ENCODE measurements at places on chromosomes 6 and 20.
A peak's percentile ranks its signal among the peaks of the same experiment; 100 is the strongest.

DNA sequence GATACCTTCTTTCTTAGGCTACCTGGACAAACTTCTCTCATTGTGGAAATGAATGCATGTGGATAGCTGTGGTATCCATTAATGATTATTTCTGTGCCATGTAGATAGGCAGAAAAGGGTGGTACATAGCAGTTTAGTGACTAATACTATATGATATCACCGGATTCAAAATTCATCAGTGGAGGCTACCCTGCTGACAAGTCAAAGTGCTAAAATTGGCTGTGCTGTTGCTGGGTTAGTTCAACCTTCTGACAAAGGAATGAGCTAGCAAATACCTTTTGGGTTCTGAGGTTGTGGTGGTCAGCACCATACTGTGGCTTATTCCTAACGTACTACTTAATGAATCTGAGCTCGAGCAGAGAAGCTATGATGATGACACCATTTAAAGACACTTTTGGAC is 109.1 kb downstream of the TFAP2B start:
- peak; percentile 23 for DNase-seq

- DNase-seq = peak; percentile 90
Measured at GRCh38 chr6:71460933-71461332, 172.3 kb downstream of the OGFRL1 start.

GRCh38 chr6:15368186-15368585 is 122.3 kb downstream of the JARID2 start:
- no peak for DNase-seq

DNA sequence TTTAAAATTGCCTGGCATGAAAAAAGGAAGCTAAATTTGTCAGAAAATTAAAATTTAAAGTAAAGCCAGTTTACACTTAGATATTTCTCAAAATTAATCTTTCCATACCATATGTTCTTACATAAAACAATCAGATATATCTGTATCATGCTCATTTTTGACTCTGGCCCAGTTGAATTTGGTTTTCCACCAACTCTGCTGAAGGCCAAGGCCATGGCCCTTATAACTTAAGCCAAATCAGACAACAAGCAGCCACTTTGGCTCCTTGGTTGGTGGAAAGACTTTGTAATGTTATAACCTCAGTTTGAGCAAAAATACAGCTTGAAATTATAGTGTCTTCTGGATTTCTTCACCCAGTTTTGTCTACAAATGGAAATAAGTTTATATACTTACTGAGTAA is 97.3 kb downstream of the CENPW start:
- DNase-seq = no peak

DNA sequence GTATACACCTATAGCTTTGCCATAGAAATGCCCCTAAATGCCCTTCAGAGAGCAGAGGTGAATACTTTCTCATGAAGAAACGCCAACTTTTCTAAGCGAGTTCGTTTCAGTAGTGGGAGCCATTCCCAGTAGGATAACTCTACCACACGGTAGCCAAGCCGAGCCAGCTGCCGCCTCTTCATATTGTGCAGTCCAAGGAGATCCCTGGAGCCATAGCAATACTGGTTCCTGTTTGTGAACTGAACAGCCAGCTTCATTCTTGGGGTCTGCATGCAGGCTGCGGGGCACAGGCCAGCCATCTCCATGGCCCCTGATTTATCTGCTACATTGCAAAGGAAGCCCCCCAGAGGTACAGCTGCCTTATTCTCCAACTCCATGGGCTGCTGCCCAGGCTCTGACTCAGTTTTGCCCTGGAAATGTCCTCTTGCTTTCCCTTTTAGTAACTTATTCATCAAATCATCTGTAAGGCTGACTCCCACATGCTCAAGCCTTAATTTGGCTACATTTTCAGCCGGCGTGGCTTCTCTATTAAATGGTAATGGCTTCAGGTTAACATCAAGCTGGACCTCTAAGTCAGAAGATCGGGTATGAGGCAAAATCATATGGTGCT is 12.8 kb downstream of the FASTKD5 start:
- DNase-seq = peak; percentile 14

DNA sequence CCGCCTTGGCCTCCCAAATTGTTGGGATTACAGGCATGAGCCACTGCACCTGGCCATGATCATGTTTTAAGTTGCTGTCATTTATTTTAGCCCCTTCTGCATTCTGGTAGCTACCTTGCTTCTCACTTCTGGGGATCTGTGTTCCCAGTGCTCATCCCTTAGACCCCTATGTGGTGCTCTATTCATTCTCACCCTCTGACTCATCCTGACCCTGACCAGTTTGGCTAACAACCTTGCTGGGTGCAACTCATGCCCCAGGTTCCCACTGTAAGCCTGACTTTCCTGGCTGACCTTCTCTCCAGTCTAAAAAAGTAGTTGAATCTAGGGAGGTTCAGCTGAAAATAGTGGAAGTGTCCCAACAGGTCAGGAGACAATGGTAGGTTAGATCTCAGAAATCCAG is 47.4 kb downstream of the NOX3 start:
- DNase-seq = no peak

GRCh38 chr20:61767761-61768494 is 297.8 kb downstream of the TAF4 start:
- no peak for DNase-seq

GRCh38 chr6:41132254-41132653 is 21.9 kb downstream of the TREML1 start:
- no peak for DNase-seq

DNA sequence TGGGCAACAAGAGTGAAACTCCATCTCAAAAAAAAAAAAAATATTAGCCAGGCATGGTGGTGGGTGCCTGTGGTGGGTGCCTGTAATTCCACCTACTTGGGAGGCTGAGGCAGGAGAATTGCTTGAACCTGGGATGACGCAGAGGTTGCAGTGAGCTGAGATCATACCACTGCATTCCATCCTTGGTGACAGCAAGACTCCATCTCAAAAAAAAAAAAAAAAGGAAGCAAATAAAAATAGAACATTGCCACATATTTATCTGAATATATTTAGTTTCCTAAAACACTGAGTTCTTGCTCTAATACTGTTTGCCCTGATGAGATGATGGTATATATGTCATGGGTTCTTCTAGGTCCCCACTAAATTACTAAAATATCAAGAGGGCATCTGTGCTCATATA is 28.4 kb downstream of the CASP8AP2 start:
- DNase-seq = no peak

GRCh38 chr20:4613718-4614620 is 107.7 kb upstream of the PRND start:
- no peak for DNase-seq

- no peak for DNase-seq
Measured at GRCh38 chr20:51442602-51443001, 99.9 kb downstream of the NFATC2 start.

GRCh38 chr6:40585651-40586269 is 1.4 kb downstream of the LRFN2 start:
- DNase-seq = no peak

- no peak for DNase-seq
Measured at GRCh38 chr6:125804264-125804663, 13.5 kb downstream of the NCOA7 start.

GRCh38 chr20:2297357-2297728 is 1.5 kb downstream of the TGM3 start:
- no peak for DNase-seq

DNA sequence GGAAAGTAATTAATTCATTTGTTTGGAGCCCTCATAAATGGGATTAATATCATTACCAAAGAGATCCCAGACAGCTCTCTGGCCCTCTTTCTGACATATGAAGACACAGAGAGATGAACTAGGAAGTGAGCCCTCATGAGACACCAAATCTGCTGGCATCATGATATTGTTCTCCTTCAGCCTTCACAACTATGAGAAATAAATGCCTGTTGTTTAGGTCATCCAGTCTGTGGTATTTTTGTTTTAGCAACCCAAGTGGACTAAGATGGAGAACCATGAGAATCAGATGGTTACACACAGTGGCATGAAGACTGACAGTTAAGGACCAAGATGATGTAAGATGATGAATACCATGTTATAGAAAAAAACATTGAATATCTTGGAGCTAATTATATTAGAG is 16.9 kb upstream of the HBS1L start:
- no peak for DNase-seq

All from renal cortical epithelial cell (primary cell).